NCI-H2029 treated with DMSO at 0.1 percent for 48 hours (cell line): ENCODE measurements at places on chromosomes 5 and 9.

DNA sequence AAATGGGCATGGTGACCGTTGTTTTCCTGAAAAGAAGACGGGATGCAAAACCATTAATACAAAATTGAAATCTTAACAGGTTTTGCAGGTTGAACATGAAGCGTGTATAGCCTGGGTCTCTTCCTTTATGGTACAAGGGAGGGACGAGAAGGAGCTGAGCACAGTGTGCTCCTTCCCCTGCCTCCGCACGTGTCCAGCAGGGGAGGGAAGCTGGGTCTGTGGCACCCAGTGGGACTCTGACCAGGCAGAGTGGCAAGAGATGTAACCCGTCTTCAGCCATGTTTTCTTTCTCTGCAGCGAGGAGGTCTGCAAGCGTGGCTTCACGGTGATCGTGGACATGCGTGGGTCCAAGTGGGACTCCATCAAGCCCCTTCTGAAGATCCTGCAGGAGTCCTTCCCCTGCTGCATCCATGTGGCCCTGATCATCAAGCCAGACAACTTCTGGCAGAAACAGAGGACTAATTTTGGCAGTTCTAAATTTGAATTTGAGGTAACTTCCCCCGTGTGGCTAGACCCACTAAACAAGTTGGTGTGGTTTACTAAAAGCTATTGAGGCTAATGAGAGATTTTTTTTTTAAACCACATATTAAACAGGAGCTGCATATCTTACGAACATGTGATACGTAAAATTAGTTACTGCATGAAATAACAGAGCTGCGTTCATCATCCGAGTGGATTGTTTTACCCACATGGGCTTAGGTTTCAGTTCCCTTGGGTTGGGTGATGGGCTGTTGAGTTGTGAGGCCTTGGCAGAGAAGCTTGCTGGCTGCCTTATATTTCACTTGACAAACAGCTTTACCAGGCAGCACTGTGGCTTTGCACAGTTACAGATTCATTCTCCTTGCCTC, 143.7 kb downstream of the TRIO start:
- no peak for DNase-seq

- no peak for DNase-seq
These were observed 40.9 kb downstream of the VLDLR start for GRCh38 chr9:2662496-2662895.

DNA sequence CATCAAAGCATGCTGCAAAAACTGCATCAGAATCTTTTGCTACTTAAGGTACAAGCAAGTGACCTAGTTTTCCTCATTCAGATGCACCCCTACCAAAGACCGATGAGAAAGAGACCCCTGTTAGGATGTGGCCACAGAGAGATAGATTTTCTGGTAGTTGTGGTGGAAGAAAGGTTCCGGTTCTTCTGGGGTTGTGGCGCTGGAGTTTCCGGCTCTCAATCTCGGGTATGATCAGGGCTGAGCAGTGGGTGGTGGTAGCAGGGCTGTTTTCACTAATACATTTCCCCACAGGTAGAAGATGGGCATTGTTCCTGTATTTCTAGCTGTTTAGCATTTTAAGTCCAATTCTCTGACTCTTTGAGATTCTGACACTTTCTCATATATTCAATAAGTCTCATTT, 58.4 kb downstream of the PCSK1 start:
- no peak for DNase-seq

GRCh38 chr9:127049044-127049443, 73.4 kb downstream of the ANGPTL2 start:
- DNase-seq: peak; percentile 36

GRCh38 chr9:32371679-32372078, 12.8 kb upstream of the ACO1 start:
- DNase-seq: no peak

- no peak for DNase-seq
These were observed 17.0 kb downstream of the C1QTNF2 start for GRCh38 chr5:160353379-160353778.

GRCh38 chr5:67537439-67538148, 341.0 kb upstream of the CD180 start:
- no peak for DNase-seq

GRCh38 chr5:149014571-149015031, 48.3 kb downstream of the SH3TC2 start:
- DNase-seq: no peak

- DNase-seq: no peak
These were observed 216.6 kb upstream of the EFNA5 start for GRCh38 chr5:107887166-107887943.

GRCh38 chr9:127841087-127841835, 13.2 kb downstream of the ENG start:
- no peak for DNase-seq

DNA sequence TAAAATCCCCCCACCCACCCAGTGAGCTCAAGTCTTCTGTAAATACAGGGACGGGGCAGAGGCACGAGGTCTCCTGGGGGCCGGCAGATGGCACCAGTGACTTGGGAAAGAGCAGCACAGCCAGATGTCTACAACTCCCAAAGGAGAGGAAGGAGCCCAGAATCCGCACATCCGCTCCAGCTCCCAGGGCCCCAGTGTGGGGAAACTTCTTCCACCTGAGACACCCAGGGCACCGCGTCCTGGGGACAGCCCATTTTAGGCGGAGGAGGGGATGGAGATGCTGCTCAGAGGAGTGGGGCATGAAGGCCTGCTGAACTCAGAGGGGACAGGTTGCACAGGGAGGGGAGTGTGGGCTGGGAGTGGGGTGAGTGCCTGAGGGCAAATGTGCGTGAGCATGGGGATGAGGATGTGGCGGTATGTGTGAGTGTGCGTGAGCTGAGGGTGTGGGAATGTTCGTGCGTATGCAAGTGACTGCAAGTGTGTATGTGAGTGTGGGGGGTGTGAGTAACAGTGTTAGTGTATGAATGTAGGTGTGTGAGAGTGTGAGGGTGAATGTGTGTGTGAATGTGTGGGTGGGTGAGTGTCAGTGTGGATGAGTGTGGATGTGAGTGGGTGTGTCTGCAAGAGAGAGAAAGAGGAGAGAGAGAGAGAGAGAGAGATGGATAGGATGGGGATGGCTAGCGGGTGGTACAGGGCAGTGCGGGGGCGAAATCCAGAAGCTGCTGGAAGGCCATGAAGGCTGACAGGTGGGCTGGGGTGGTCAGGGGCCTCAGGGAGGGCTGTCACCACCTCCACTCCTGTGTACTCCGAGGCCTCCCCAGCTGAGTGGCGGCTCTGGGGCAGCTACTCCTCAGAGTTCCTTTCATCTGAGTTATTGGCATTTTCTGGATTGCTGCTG, 63.5 kb downstream of the DUSP1 start:
- peak; percentile 13 for DNase-seq

DNA sequence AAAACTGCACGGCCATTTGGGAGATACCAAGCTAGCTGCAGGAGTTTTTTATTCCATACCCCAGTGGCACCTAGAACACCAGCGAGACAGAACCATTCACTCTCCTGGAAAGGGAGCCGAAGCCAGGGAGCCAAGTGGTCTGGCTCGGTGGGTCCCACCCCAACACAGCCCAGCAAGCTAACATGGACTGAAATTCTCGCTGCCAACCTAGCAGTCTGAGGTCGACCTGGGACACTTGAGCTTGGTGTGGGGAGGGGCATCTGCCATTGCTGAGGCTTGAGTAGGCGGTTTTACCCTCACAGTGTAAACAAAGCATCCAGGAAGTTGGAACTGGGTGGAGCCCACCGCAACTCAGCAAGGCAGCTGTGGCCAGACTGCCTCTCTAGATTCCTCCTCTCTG, 108.9 kb upstream of the CHD1 start:
- no peak for DNase-seq

GRCh38 chr5:201672-202071, 10.4 kb downstream of the LRRC14B start:
- no peak for DNase-seq

GRCh38 chr9:77562019-77562748, 85.9 kb downstream of the GNA14 start:
- no peak for DNase-seq

- no peak for DNase-seq
These were observed 518.3 kb upstream of the ITGA1 start for GRCh38 chr5:52269401-52269800.

- no peak for DNase-seq
These were observed 144.2 kb downstream of the MLLT3 start for GRCh38 chr9:20477940-20478620.

DNA sequence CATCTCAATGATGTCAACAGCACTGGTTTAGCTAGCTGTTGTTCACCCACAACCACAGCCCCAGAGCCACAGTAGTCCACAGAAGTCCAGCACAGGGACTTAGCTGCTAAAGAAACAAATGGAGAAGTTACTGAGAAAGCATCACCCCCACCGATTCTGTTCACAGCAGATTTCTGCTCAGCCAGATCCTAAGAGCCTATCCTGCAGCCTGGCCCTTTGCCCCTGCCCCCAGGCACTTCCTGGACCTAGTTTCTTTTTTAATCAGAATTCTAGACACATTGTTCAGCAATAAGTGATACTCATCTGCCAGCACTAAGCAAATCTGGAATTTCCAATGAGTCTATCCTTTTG, 7.4 kb downstream of the B4GALT1 start:
- DNase-seq: no peak

GRCh38 chr9:88794100-88794499, 197.2 kb upstream of the S1PR3 start:
- no peak for DNase-seq

DNA sequence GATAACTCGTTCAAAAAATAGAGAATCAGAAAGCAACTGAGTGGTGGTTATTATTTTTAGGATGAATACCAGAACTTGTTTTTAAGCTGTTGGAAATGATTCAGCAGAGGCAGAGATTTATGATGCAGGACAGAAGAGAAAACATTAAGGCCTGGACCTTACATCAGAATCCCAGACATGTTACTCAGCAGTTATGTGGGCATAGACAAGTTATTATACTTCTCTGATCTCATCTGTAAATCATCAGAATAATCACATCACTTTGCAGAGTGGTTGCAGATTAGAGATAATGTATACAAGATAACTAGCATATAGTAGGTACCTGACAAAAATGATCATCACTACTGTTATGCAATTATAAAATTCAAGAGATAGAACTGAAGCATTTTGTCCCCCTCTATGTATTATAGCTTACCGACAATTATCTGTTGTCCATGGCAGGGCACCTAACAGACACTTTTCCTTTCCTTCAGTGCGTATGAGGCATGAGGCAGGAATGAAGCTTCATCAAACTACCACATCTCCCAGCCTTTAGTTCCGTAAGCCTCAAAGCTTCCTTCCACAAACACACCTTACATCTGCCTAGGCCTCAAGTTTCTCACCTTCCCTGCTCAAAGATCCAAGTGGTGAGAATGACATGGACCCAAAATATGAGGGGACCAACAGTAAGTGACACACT, 165.9 kb downstream of the DENND1A start:
- no peak for DNase-seq

DNA sequence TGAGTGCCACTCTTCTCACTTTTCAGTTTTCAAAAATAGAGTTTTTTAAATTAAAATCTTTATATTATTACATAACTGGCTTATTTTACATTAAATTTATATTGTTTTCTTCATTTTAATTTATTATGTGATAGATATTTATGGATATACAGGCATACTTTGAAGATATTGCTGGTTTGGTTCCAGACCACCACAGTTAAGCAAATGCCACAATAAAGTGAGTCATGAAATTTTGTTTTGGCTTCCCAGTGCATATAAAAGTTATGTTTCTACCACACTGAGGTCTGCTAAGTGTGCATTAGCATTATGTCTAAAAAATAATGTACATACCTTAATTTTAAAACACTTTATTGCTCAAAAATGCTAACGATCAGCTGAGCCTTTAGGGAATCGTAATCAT, 47.4 kb downstream of the NDUFS4 start:
- no peak for DNase-seq

- no peak for DNase-seq
These were observed 144.6 kb upstream of the MRPS30 start for GRCh38 chr5:44663991-44664710.

- peak; percentile 56 for DNase-seq
These were observed 263.5 kb upstream of the ANKRD55 start for GRCh38 chr5:56496581-56497063.

DNA sequence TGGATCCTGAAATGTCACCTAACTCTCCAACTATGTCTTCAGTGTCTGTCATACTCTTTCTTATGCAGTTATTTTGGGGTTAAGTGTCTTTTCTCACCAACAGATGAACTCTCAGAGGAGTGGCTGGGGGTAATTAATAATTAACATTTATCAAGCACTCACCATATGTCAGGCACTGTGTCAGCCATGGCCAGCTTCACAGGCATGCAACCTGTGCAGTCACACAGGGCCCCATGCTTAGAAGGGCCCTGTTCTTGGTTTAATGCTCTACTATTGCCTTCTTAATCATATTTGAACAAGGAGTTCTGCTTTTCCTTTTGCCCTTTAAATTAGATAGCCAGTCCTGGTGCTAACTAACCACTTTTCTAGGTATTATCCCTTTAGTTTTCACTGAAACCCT, 3.4 kb upstream of the GRPEL2 start:
- no peak for DNase-seq

GRCh38 chr9:86507212-86507630, 153.0 kb upstream of the TUT7 start:
- no peak for DNase-seq

DNA sequence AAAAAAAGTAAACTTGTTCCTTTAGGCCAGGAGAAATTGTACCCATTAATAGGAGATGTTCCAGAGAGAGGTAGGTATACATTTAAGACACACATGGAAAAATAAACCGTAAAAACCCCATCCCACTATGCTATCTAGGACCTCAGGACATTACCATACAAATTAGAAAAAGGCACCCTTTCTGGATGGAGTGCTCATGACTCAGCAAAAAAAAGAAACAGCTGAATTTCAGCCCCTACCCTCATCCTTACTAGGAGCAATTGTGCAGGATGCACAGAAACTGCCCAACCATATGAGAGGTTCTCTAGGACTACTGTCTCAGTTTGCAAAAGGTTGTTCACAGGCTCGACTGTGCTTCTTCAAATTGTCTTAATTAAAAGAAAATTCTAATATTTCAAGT, 368.2 kb downstream of the HINT1 start:
- no peak for DNase-seq

GRCh38 chr5:123545506-123545905, 33.5 kb downstream of the CSNK1G3 start:
- no peak for DNase-seq

GRCh38 chr9:77523891-77524290, 124.2 kb downstream of the GNA14 start:
- no peak for DNase-seq

GRCh38 chr5:9174446-9174845, 371.4 kb downstream of the SEMA5A start:
- no peak for DNase-seq
